ENCODE measurements at places on chromosomes 3 and 15.

- no peak for DNase-seq
Measured at GRCh38 chr3:187742351-187743171, 2.7 kb downstream of the BCL6 start.

DNA sequence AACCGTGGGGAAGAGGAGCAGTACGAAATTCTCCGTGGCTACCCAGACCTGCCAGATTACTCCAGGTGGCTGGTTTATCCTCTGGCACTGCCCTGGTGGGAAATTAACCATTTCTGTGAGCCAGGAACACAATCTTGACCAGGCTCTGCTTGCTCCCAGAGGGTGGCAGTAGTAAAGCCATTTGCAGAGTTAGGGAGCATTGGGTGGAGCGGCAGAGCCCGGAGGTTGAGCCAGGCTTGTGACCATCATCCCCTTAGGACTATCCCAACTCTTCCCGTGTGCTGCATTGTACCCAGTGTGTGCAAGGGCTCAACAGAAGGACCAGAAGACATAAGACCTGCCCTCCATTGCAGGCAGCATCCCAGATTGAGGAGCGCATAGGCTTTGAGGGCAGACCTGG lies 5.3 kb downstream of the KNG1 start:
- no peak for DNase-seq

- no peak for DNase-seq
Measured at GRCh38 chr3:65166531-65166930, 478.7 kb upstream of the ADAMTS9 start.

DNA sequence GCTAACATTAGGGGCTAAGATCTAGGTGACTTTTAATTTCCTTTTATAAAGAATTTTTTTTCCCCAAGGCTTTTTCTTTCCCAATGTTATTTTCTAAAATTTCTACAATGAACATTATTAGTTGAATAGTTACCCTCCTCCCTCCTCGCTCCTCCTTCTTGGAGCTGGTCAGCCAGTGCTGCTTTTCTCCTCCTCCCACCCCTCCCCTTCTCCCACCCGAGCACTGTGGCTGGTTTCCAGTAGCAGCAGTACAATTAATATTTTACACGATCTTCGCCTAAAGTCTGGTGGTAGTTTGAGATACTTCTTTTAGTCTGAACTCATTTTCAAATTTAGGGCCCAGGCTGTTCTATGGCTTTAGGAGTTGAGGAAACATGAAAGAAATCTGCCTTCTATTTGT lies 41.6 kb downstream of the EEFSEC start:
- no peak for DNase-seq

- DNase-seq, result no peak
Measured at GRCh38 chr3:127304121-127304744, 16.4 kb upstream of the PRR20G start.

DNA sequence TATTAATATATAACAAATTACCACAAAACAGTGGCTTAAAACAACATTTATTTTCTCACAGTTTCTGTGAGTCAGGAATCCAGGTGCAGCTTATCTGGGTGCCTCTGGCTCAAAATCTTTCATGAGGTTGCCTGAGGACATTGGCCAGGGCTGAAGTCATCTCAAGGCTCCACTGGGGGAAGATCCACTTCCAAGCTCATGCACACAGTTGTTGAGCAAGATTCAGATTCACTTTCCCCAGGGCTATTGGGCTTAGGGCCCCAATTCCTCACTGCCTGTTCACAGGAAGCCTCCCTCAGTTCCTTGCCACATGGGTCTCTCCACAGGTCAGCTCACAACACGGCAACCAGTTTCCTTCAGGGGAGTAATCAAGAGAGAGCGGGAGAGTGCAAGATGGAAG lies 35.0 kb downstream of the RFTN1 start:
- DNase-seq, result no peak

DNA sequence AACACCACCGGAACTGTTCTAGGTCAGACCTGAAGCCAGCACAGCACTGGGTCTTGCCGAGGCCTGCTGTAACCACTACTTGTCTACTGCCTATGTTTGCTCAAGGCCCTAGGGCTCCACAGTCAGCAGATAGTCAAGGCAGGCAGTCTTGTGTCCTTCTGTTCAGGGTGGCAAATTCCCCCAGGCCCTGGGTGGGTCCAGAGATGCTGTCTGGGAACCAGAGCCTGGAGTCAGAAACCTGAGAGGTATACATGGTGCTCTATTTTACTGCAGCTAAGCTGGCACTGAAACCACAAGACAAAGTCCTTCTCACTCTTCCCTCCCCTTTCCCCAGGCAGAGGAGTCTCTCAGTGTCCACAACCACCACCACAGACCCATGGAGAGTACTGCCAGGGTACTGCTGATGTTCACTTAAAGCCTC lies 89.9 kb downstream of the BBX start:
- DNase-seq, result no peak

DNA sequence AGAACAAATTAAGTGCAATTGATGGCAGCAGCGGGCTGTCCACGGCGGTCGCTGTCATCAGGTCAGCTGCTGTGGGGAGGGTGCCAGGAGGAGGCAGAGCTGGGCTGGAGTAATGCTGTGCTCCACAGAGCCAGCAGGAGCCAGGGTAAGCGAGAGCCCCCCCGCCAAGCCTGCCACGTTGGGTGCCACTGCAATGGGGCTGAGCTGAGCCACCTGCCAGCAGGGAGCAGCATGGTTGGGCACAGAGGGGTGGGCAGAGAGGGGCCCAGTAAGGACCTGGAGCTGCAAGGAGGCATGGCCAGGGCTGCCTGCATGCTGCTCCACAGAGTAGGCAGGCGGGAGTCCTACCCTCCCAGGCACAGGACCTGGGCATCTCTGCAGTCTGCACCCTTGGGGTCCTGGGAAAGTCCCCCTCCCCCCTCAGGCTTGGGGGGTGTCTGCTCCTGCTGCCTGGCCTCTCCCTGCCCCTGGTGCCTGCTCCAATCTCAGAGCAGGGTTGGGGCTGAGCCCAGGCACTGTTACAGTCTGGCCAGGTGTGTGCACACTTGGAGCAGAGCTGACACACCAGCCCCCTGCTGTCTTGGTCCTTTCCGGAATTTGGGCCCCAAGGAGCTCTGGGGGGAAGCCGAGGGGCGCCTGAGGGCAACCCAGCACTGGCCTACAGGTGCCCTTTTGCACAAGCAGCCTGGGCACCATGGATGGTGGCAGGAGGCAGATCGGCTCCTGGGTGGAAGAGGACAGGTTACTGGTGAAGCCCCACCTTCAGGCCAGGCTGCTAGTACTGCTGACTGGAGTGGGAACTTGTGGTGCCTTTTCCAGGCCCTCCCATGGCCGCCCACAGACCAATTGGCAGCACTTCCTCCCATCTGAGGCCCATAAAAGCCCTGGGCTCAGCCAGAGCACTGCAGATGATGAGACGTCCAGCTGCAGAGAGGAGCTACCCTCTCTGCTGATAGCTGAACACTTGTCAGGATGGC lies 8.5 kb upstream of the PIAS1 start:
- DNase-seq, result no peak

DNA sequence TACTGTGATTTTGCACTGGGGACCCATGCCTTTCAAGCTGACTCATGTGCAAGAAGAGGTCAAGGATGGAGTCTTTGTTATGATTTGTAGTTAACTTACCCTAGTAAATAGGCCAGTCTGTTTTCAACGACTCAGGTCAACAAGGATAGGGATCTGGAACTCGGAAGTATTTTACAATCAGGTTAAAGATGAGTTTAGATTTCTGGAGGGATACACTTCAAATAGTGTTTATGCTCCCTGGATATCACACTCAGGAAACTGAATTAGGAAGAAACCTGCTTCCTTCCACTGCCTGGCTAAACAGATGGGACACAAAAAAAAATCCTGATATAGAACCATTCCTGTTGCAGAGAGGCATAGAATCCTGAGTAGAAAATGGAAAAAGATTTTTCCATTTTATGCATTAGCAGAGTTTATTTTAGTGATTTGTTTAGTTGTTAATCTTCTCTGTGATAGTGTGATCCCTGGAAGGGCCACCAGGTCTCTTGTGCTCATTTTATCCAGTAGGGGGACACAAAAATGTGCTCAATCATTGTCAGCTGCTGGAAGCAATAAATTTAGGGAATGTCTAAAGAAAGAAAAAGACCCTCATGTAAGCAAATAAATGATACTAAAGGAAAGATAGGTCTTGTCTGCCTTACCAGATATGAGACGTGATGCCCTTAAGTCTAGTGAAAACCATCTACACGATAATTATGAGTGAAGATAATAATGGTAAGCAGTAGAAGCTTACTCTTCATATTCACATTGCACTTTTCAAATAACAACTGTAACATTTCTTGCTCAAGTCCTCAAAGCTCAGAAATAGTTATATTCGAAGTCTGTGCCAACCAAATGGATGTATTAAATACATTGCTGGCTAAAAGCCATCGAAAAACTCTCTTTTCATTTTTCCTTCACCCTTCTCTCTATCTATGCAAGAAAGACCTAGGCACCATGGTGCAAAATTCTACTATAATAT lies 452.1 kb upstream of the KCNMB2 start:
- no peak for DNase-seq

GRCh38 chr3:34956511-34956910 lies 682.8 kb upstream of the ARPP21 start:
- no peak for DNase-seq

DNA sequence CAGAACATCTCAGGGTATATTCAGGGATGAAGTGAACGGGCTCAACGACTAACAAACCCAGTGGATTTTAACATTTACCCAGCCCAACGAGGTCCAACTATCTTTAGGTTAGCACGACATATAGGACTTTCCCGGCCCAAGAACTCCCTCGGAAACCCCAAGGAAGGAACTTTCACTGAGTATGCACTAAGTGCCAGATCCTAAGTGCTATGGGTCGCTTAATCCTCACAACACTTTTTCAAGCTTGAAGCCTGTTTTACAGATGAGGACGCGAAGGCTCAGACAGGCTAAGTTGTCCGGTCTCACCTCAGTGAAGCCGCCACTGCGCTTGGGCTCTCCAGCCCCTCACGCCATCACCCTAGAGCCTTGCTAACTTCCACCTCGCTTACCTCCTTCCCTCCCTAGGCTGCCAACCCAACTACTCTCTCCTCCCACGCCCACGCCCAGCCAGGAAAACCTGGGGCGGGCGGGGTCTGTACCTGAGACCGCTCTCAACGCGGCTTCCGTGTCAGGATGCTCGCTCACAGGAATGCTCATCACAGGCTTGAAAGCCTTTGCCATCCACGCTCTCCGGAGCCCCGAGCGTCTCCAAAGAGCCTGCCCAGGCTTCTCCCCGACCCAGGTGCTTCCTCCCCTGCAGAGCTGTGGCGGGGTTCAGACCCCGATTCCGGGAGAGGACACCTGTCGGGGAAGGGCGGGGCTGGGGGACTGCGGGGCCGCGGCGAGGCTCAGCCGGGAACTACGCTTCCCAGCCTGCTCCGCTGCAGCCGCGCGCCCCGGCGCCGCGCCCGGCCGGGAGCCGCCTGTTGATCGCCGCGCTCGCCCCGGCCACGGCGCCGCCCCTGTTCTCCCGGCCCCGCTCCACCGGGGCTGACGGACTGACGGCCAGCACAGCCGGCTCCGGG lies at the start of gene TMOD2:
TSS of gene TMOD2 (plus strand) at position 806 of the 905 bp plus-strand sequence. CDS start 14,845 bp downstream, outside the sequence.
- DNase-seq, result no peak

GRCh38 chr15:22815766-22816165 lies 22.7 kb upstream of the NIPA2 start:
- DNase-seq, result no peak

- DNase-seq, result no peak
Measured at GRCh38 chr3:128036119-128036518, 16.1 kb upstream of the SEC61A1 start.

DNA sequence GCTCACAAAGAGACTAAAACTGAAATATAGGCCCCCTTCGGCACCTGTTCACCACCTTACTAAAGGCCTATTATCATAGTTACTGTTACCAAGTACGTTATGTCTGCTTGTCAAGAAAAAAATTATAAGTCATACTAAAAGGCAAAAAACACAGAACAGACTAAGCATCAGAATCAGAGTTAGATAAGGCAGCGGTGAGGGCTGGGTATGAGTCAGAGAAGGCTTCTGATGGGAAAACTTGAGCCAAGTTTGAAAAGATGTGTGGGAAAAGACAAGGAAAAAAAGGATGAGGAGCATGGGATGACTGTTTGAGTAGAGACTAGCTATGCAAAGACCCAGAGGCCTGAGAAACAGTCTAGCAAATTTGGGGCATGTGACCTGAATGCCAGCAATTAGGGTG lies 387.2 kb upstream of the SGO1 start:
- no peak for DNase-seq

DNA sequence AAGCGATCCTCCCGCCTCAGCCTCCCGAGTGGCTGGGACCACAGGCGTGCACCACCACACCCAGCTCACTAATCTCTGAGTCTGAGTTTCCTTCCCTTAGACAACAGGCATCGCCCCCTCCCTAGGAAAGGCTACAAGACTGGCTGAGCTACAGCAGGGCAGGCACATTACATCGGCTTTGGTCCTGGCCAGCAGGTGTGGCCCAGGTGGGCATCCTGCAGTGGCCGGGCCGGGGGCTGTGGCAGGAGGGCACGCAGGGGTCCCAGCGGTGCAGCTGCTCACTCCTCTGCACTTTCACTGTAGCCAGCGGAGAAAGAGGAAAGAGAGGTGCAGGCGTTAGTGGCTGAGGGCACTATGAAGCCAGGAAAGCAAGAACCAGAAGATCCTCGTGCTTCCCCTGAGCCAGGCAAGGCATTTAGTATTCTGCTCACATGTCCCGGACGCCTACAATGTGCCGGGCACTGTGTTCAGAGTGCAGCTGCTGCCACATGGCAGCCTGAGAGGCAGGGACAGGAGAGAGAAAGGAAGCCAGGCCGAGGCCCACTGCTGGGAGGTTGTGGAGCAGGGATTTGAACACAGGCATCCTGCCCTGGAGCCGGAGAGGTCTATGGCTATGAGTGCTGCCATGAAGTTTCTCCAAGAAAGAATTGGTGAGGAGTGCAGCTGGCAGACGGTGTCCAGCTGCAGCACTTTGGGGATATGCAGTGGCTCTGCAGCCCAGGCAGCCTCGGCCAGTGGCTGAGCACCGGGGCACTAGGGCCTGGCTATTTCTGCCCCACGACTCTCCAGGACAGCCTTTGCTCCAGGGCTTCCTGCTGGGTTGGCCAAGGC lies 22.3 kb downstream of the GRIP2 start:
- no peak for DNase-seq

- DNase-seq, result no peak
Measured at GRCh38 chr3:163306405-163306804, 1771.9 kb downstream of the SI start.

DNA sequence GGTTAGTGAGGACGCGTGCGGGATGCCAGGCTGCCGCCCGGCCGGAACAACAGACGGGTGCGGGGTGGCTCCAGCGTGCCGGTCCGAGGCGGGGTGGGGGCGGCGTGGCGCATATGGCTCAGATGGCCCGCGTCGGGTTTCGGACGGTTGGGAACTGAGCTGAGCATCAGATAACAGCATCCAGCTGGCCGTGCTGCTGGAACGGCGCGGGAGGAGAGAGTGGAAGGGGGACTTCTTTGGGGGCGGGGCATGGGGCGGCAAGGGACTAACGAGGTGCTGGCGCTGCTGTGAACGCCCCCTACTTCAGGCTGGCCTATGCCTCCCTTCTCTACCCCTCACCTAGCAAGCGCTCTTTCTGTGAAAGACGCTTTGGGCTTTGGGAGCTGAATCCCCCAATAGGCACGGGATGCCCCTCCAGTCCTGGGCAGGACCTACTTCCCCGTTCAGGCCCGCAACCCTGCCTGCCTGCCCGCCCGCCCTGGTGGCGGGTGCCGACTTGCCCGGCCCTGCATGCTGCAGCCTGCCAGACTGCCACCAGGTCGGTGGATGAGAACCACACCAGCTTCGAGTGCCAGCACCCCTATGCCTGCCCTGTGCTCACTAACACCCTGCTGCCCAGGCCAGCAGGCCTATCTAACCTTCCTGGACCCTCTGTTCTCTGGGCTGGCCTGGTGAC lies 542 bp downstream of the INKA1 start:
- DNase-seq, result peak; percentile 86

GRCh38 chr3:70078778-70079177 lies 79.2 kb downstream of the SAMMSON start:
- no peak for DNase-seq

Measured in coronary artery (tissue), 2 donors.